Skin of body (tissue), 3 donors: ENCODE measurements at places on chromosomes 3 and 15. TPM values are rescaled to one million over a fixed set of nuclear protein-coding genes. Genes with fewer than 3 reads are reported as not detected.

DNA sequence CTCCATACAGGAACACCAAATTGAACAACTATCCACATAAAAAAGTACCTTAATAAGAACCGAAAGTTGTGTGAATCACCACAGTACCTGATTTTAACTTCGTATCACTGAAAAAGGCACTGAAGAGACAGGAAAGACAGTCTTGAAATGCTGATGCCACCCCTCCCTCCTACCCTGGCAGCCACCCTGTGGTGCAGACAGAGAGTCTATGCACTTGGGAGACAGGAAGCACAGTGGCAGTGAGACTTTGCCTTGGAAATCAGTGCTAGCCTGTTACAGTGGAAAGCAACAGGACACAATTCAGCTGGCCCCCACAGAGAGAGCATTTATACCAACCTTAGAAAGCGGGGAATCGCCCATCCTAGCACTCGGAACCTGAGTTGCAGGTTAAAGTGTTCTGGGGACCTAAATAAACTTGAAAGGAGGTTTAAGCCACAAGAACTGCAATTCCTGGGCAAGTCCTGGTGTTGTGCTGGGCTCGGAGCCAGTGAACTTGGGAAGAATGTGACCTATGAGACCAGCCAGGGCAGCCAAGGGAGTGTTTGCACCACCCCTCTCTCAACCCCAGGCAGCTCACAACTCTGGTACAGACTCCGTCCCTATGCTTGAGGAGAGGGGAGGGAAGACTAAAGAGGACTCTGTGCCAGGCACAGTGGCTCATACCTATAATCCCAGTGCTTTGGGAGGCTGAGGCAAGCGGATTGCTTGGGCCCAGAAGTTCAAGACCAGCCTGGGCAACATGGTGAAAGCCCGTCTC is 240.1 kb downstream of the ISL2 start:
- DNase-seq, result no peak

GRCh38 chr3:195544634-195545033 is 1.5 kb upstream of the PPP1R2 start:
- DNase-seq, result no peak

DNA sequence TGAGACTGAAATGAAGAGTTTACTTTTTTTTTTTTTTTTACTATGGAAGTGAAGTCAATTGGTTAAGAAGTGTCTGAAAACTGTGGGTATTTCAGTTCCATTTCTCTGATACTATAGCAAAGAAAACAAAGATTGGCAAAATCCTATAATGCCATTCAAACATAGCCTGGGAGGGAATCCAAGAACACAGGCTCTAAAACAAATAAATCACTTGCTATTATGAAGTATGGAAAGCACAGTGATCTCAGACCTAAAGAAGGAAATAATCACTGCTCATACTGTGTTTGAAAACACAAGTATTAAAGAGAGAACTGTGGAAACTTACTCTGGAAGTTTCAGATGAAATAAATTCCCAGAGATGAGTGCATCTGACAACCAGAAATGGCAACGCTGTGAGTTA is 12.0 kb downstream of the SAMMSON start:
- DNase-seq, result peak; percentile 62

DNA sequence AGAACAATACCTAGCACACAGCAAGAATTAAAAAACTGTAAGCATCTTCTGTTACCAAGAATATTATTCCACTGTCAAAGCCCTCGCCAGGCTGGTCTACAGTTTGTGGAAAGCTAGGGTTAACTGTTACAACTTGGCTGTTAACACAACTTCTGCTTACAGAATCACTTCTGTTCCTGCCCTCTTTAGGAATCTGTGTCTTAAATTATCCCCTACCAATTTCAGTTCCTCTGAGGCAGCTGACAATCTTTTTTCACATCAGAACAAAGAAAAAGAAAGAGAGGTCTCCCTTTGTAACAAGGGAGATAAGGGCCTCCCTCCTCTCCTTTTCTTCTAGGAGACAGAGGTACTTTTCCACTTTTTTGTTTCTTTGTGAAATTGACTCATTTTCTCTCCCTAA is 188.9 kb downstream of the FMN1 start:
- DNase-seq, result no peak

DNA sequence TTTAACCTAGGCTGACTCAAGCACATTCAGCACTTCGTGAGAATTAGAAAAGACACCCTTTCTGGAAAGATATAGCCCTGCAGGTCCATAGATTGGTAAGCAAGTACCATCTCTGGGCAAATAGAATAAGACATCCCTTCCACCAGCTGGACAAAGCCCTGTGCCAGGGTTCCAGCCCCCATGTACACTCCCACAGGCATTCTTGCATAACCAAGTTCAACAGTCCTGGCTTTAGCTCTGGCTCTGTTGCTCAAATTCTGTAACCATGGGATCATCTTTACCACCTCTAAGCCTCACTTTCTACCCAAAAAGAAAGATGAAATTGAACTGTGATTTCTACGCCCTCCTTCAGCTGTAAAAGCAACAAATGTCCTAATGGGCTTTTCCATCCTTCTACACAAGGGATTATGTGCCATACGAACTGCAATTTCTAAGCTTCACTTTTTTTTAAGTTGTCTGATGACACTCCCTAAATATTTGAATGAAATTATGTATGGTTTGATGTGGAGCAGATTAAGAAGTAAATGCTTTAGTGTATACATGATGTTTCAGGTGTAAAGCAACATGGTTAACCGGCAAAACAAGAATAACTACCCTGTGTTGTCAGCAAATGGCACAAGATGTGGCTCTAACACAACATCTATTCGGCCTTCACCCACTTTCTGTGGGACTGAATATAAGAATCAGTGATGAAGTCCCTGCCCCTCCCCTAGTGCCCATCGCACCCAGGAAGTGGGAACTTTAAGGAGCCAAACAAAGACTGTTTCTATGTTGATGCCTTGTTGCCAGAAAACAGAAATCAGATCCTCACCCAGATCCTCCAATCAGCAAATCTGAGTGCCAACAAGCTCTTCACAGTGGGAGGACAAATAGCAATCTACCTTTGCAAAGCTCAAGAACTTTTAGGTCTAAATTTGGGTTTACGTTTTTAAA is 165.7 kb downstream of the P3H2 start:
- peak; percentile 9 for DNase-seq

The LRRC3B gene
- total RNA-seq, result 0.69 TPM

The CPNE9 gene
- 0.39 TPM for total RNA-seq

The STARD5 gene
- 17.9 TPM for total RNA-seq

- DNase-seq, result no peak
These were observed 654.4 kb upstream of the ADAMTS9 start for GRCh38 chr3:65342084-65342683.

- peak; percentile 54 for DNase-seq
These were observed 150.2 kb downstream of the DNAJB8 start for GRCh38 chr3:128316481-128316891.

GRCh38 chr15:51198701-51199232 is 104.1 kb upstream of the TNFAIP8L3 start:
- DNase-seq, result no peak

The CIB2 gene
- 8.7 TPM for total RNA-seq

The RTF1 gene
- 21.5 TPM for total RNA-seq

- DNase-seq, result no peak
These were observed 218.3 kb upstream of the CFAP20DC start for GRCh38 chr3:59268170-59268569.

The FAIM gene
- 13.5 TPM for total RNA-seq

The GPR62 gene
- 0.20 TPM for total RNA-seq

The B3GNT5 gene
- 23.4 TPM for total RNA-seq

GRCh38 chr3:15635121-15635661 is 33.6 kb downstream of the BTD start:
- DNase-seq, result peak; percentile 83

DNA sequence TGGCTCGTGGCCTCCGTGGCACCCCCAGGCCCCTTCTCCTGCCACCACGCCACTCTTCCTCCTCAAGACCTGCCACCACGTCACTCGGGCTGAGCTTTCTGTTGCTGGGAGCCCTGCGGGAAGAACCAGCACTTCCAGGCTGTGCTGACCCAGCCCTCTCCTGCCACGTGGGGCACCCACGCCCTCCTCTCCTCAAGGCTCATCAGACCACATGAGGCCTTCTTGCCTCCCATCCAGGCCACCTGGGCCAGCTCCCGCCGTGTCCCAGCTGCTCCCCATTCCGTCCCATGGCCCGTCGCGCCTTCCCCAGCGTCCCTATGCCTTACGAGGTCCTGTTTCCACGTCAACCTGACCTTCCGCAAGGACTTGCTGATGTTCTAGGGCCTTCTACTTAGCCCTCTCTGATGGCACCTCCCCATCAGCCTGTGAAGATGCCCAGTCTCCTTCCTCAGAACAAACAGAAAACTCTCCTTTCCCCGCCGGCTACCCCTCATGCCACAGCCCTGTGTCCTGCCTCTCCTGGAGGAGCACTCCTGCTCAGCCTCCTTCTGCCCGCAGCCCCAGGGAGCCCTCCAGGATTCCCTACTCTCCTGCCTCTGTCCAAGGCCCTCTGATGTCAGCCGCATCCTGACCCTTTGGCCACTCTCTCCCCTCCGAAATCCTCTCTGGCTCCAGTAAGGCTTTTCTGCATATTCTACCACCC is 71.1 kb upstream of the BLM start:
- DNase-seq, result no peak

DNA sequence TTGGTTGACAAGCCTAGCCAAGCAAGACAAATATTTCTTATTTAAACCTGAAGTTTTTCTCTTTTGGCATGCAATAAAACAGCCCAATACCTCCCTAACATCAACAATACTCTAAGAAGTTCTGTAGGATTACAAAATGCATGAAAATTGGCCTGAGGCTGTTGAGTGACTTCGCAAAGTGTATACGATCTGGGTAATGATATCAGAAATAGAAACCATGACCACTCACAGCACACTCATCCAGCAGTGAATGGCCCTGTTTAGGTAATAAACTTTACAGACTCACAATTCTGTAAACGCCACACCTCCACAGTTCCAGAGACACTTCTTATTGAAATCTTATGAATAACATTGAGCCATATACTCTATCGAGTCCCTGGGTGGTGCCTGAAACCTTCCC is 83.0 kb upstream of the NAALADL2 start:
- no peak for DNase-seq

- no peak for DNase-seq
These were observed 6.2 kb upstream of the ATP13A4 start for GRCh38 chr3:193560870-193561269.

The HLTF gene
- 28.1 TPM for total RNA-seq

- DNase-seq, result no peak
These were observed 171.4 kb downstream of the CNTN3 start for GRCh38 chr3:74443102-74443501.

- no peak for DNase-seq
These were observed 123.4 kb upstream of the PRR20G start for GRCh38 chr3:127411083-127411727.

GRCh38 chr15:96622714-96623113 is 292.2 kb downstream of the NR2F2 start:
- DNase-seq, result no peak

GRCh38 chr15:20672470-20672869 is 130.9 kb upstream of the GOLGA6L6 start:
- no peak for DNase-seq

- no peak for DNase-seq
These were observed 101.2 kb downstream of the CHST2 start for GRCh38 chr3:143220741-143221140.

- DNase-seq, result no peak
These were observed 23.2 kb downstream of the ALDH1L1 start for GRCh38 chr3:126157083-126157768.

DNA sequence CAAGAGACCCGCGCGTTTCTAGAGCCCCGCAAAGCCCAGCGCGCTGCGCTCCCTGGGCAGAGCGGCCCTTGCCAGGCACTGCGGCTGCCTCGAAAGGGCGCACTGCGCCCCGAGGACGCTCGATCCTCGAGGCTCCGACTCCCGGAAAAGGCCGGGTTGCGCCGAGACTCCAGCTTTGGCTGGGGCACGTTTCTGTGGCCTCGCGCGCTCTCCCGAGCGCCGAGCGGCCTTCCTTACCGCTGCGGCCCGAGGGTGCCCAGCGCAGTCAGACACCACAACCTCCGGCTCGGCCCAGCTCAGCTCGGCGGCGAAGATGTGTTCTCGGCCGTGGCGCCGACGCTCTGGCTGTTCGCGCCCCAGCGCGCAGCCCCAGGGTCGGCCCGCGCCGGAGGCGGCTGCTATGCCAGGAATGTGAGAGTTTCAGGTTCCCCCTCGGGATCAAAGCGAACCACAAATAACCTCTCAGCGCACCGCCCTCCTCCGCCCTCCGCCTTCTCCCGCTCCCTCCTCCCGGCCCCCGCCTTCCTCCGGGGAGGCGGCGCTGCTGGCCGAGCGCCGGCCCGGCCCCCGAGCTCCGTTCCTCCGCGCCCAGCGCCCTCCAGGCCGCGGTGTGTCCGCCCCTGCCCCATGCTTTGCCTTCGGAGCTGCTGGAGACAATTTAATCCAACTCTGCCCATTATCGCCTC is at the start of gene AMOTL2:
Gene AMOTL2 (minus strand): TSS at position 343 of the 686 bp plus-strand sequence. CDS start 3,014 bp downstream, outside the sequence.
- peak; percentile 94 for DNase-seq

GRCh38 chr3:187807086-187807862 is 62.0 kb upstream of the BCL6 start:
- no peak for DNase-seq

DNA sequence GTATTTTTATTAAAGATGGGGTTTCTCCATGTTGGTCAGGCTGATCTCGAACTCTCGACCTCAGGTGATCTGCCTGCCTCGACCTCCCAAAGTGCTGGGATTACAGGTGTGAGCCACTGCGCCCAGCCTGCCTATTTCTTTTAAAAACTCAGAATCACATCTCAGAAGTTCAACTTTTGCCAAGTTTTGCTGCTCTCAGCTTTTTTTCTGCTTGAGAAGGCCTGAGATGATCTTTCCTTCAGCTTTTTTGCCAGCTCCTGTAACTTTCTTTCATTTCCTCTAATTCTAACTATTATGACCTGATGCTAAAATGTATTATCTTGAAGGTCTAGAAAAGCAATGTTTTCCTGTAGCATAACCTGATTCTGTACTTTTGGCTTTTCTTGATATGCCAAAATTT is 9.6 kb upstream of the EHHADH start:
- DNase-seq, result no peak

DNA sequence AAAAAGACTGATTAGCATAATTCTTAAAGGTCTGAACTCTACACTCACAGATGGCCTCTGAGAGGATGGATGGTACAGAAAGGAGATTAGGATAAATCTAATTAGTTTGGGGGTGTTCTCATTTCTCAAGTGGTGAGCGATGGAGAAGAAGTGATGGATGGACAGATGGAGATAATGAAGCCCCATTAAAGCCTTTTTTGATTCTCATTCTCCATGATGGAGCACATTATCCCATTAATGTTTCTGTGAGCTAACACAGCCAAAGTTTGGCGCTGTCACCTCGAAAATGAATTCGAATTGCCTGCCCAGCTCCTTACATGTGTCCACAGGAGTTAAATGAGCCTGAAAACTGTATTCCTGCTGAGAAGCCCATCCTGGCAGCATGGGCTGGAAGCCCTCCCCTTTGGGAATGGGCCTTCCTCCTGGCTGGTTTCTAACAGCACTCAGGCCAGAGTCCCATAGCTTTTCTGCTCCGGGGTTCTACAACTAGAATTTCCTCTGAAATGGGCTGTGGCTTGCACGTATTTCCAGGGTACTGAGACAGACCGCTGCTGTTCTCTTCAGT is 726.0 kb upstream of the CFAP20DC start:
- DNase-seq, result no peak

The COL6A6 gene
- 38.9 TPM for total RNA-seq

DNA sequence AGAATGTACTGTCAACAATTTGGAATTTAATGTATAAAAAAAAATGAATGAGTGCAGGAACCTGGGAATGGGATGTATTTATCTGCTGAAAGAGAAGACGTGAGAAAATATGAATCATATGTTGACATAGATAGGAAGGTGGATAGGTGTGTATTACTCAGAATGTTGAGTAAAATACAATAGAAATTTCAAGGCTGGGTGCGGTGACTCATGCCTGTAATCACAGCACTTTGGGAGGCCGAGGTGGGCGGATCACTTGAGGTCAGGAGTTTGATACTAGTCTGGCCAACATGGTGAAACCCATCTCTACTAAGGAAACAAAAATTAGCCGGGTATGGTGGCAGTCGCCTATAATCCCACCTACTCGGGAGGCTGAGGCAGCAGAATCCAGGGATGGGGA is 202.8 kb downstream of the CADM2 start:
- DNase-seq, result no peak

The AMOTL2 gene
- 46.8 TPM for total RNA-seq
